ENCODE measurements at places on chromosomes 6 and 20. TPM values are rescaled to one million over a fixed set of nuclear protein-coding genes. Genes with fewer than 3 reads are reported as not detected.

GRCh38 chr20:8007490-8007889 lies 12.1 kb downstream of the TMX4 start:
- DNase-seq = no peak

- no peak for DNase-seq
Observed at GRCh38 chr6:18101271-18101670, 21.2 kb downstream of the NHLRC1 start.

DNA sequence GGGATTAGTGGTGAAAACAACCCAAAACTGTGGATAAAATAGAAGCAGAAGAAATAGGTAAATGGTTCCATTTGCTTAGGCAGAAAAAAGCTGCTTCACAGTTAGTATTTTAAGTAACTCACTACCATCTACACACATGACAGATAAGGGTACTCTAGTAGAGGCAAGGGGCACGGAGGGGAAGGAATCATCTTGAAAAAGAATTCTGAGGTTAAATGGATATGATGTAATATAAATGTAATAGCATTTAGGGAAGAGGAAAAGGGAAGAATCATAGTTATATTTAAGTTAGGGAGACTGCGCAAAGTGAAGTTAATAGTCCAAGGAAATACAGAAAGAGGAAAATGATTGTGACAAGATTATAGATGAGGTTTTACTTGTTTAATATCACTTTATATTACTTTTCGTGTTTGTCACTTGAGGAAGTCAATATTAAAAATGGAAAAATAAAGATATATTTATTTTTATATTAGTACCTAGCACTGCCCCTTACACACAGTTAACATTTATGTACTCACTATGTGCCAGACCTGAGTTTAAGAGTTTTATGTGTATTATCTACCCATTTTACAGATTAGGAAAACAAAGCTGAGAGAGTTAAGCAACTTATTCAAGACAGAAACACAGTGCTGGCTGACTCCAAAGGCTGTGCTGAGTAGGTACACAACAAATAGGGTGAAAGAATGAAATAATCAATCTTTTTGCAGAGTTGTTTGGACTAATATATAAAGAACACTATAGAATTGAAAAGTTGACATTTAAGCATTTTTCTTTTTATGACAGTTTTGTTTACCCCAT lies 128.1 kb downstream of the REV3L start:
- no peak for DNase-seq

GRCh38 chr6:84882768-84883766 lies 118.7 kb upstream of the TBX18 start:
- no peak for DNase-seq

GRCh38 chr6:19368511-19368910 lies 468.7 kb upstream of the ID4 start:
- no peak for DNase-seq

GRCh38 chr6:32212076-32212760 lies 11.6 kb downstream of the NOTCH4 start:
- no peak for DNase-seq

DNA sequence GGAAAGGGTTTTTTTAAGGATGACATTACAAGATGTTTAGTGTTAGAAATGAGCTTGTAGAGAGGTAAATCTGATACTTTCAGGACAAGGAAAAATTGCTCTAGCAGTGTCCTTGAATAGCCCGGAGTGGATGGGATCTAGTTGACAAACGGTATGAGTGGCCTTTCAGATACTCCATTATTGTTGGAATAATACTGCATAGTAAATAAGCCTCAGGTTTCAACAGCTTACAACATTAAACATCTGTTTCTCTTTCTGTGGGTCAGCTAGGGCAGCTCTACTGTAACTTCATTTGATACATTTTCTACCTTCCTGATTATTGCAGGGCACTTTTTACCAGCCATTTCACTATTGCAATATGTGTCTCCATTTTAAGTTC lies 118.0 kb downstream of the B3GAT2 start:
- no peak for DNase-seq

DNA sequence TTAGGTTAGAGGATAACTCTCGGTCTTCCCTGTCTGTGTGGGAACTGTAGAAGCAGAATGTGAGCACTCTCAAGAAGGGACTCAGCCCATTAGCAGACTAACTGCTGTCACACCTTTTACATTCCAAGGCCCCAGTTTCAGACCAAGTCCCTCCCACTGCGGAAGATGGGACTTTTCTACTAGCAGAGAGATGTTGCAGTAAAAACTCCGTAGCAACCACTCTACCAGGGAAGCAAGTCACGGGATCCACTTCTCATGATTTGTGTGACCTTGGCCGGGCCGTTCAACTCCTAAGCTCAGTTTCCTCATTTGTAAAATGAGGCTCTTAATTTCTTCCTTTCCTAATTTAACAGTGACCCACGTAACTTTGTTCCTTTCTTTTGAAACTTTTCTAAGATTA lies 77.1 kb upstream of the SLC4A11 start:
- DNase-seq = no peak

DNA sequence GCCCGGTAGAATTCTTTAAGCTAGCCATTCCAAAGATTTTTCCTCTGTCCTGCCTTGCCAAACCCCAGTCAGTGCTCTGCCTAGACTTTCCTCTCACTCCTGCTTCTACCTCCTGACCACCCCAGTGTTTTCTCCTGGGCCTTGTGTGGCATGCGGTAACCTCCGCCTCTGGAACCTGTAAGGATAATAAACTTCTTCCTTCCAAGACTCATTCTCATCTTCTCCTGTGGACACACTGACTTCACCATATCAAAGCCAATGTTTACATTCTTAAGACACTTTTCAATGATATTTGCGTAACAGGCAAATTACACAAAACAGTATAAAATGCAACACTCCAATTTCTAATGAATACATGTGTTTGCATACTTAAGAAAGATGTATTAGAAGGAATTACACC lies 354.6 kb downstream of the RNF144B start:
- DNase-seq = no peak

- DNase-seq = no peak
Observed at GRCh38 chr20:48008850-48009515, 223.7 kb upstream of the SULF2 start.

GRCh38 chr20:3406481-3407039 lies 909 bp downstream of the DNAAF9 start:
- no peak for DNase-seq

DNA sequence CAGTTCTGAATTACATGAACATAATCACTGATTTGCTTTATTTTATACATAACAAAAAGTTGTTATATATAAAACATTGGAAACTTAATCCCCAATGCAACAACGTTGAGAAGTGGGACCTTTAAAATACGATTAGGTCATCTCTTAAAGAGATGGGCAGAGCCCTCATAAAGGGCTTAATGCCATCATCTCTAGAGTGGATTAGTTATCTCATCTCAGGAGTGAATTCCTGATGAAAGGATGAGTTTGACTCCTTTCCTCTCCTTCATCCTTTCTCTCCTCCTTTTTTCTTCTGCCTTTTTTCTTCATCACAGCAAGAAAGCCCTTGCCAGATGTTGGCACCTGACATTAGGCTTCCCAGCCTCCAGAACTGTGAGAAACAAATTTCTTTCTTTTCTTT lies 13.9 kb downstream of the HLA-DOA start:
- no peak for DNase-seq

Gene BPIFB1
- total RNA-seq = not detected

Gene BTNL2
- not detected for total RNA-seq

Gene RBPJL
- total RNA-seq = 0.73 TPM

Gene SLC2A10
- 9.7 TPM for total RNA-seq

All from H1 (cell line).